Activated CD4-positive, CD25-positive, alpha-beta regulatory T cell (primary cell): ENCODE measurements at places on chromosomes 13 and 19.

- no peak for DNase-seq
Measured at GRCh38 chr13:36530050-36530789, 97.9 kb downstream of the CCNA1 start.

GRCh38 chr19:31141301-31141700 is 207.9 kb downstream of the TSHZ3 start:
- DNase-seq = no peak

DNA sequence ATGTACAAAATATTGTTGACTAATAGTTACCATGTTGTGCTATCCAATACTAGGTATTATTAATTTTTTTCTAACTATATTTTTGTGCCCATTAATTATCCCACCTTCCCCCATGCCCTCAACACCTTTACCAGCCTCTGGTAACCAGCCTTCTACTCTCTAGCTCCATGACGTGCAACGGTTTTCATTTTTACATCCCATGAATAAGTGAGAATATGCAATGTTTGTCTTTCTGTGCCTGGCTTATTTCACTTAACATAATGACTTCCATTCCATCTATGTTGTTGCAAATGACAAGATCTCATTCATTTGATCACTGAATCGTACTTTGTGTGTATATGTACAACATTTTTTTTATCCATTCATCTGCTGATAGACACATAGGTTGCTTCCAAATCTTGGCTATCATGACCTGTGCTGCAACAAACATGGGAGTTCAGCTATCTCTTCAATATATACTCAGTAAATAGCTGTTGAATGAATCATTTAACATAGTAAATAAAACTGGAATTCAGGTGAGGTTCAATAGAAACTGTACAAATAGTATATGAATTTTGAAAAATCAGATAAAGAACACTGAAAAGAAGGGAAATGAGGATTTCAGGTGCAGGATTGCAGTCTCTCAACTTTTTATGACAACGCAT is 509.0 kb upstream of the MIR17HG start:
- DNase-seq = no peak

- no peak for DNase-seq
Measured at GRCh38 chr13:30577401-30577852, 40.3 kb upstream of the USPL1 start.

DNA sequence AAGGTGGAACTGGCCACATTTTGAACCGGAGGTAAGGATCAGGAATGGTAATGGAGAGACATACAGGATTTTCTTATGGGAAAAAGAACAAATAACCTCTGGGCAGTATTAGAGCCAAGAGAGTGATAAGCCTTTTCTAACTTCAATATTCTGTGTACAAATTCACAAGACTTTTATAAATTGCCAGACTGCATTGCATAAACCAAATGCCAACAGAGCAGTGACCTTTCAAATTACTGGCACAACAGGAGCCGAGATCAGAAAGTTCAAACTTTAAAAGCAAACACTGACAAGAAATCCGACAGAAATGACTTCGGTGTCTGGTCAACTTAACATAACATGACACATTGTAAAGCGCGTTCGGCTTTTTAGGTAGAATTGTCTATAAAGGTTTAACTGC is 737.1 kb downstream of the GPC5 start:
- no peak for DNase-seq

DNA sequence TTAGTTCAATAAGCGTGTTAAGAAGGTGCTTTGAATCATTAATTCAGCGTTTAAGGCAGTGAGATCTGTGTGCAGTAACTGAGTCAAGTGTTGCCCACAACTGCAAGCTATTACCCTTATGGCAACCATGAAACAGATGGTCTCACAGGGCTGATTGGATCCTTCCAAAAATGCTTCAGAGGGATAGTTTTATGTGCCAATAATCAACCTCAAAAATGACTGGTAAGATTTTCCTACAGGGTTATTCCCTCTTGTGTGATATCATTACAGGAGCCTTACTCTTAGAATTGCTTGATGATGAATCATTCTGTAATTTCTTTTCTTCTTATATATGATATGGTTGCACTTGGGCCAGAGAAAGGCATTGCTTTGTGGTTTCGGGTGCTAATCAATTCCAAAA is 1299.2 kb upstream of the ATXN8OS start:
- DNase-seq = no peak

GRCh38 chr13:27954406-27954851 is 14.7 kb downstream of the CDX2 start:
- DNase-seq = no peak

DNA sequence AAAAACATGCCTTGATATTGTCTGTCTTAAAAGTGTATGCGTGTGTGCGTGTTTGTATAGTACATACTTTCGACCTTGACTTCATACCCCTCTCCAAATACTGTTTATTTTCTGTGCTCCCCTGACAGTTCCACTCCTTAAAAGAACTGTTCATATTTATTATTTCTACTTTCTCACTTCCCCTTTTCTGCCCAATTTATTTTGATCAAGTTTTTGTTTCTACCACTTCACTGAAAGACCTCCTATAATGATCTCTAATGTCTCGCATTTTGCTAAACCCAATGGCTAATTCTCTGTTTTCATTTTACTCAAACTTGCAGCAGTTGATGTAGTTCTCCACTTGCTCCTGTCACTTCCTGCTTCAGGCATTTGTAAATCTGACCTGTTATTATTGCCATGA is 426.1 kb upstream of the KLF12 start:
- DNase-seq = no peak
